ENCODE measurements at places on chromosomes 6 and 20.

GRCh38 chr6:23890543-23891227 is 235.3 kb upstream of the NRSN1 start:
- DNase-seq = no peak

DNA sequence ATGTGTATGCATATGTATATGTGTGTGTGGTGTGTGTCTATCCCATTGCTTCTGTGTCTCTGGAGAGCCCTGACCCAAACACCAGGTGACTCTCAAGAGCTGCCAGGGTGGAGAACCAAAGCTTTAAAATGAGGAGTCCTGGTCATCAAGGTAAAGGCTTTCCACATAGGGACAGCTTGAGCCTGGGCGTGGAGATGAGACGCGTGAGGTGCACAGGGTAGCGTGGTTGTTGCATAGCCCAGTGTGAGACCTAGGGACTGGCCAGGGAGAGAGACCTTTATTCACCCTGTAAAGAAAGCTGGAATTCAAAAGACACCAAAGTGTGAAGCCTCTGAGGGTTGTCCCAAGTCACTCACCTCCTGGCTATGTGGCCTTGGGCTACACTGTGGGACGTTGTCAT is 149.1 kb downstream of the SYCP2 start:
- no peak for DNase-seq

DNA sequence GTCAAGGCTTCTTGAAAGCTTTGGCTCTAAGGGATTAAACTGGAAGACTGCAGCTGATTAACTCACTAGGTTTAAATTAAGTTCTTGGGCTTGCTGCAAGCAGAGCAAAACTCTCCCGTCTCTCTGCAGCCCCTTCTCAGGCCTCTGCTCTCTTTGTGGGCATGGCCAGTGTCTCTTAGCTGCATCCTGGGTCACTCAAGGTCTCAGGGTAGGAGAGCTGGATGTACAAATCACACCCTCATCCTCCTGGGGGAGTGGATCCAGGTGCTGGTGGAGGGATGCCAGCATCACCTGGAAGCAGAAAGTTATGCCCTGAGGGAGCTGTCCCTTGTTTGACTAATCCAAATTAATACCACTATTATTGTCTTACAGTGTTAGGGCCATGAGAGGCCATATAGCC is 35.8 kb downstream of the GCM1 start:
- no peak for DNase-seq

- DNase-seq = peak; percentile 59
Measured at GRCh38 chr6:108559884-108560462, 744 bp upstream of the FOXO3 start.

DNA sequence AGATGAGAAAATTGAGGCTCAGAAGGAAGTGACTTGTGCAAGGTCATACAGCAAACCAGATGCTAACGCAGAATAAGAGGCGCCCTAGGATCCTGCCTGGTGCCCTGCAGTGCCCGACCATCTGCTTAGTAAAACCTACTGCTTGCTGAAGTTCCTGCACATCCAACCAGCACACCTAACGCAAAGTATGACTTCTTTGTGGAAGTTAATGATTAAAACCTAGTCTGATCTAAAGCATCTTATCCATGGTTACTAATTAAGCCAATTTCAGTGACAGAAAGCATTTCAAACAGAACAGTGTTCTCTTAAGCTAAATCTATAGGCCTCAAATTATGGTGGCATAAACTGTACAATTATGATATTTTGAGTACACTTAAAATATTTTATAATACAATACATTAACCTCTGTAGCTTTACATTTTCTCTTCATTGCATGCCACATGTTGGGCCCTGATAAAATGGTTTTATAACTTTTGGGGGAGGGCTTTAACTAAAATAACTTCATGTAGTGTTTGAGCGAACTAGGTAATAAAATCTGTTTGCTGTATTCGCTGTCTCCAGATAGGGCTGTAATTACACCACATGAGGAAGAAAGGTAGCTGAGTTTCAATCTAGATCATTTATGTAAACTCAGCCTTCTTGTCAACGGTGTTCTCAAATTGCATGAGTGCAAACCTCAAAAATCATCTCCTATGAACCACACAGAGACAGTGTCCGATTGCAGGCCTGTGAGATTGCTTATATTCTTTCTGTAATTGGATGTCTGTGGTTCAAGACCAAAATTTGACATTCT is 37.5 kb upstream of the BEND3 start:
- DNase-seq = no peak

GRCh38 chr20:44641325-44641724 is 10.2 kb downstream of the ADA start:
- no peak for DNase-seq

DNA sequence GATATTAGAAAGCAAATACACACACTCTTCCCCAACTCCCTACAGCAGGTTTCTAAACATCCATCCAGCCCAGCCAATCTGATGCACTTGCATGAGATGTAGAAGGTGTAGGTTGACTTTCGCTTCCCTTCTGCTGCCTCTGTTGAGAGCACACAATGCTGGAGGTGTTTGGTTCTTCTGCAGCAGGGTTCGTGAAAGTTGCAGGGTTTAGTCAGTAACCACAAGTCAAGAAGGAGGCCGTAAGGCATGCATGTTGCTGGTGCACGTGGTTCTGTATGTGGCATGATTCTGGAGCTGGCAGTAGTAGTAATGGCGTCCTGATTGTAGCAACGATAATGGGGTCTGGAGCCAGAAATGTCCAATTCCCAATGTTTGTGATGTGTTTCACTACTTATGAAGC is 53.0 kb downstream of the DEK start:
- no peak for DNase-seq

GRCh38 chr6:126773112-126773805 is 345.2 kb upstream of the RSPO3 start:
- no peak for DNase-seq

GRCh38 chr6:163679012-163679660 is 264.6 kb downstream of the QKI start:
- DNase-seq = no peak

- no peak for DNase-seq
Measured at GRCh38 chr6:159852877-159853276, 37.9 kb upstream of the MAS1 start.

GRCh38 chr6:78810146-78810545 is 57.2 kb upstream of the IRAK1BP1 start:
- DNase-seq = peak; percentile 20

DNA sequence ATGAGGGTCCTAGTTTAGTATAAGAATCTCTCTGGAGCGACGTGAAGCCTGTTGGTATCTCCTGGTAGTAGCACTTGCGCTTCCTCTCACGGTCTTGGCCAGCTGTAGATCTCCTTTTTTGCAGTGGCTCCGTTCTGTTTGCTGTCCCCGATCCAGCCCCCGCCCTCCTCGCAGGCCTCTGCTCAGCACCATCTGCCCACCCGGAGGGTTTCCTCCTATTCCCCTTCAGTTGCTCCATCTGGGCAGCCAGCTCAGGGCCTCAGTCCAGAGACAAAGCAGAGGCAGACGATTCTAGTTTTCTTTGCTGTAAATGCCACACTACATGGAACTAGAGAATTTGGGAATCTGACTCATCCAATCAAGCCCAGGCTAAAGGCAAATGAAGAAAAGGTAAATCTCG is 126.6 kb downstream of the TIAM2 start:
- peak; percentile 25 for DNase-seq

DNA sequence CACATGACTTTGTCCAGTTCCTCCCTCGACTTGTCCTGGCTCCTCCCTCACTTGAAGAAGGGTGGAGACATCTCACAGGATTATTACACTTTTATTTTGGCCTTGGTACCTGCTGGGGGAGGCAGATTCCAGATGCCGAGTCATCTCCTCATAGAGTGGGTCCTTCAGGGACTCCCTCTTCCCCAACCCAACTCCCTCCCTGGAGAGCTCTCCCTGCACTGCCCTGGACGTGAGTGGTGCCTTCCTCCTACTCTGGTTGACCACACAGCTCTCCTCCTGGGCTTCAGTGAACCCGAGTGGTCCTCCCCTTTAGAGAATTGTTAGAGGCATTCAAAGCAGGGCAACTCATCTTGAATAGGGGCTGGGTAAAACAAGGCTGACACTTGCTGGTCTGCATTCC is 40.9 kb upstream of the MC3R start:
- DNase-seq = no peak

- DNase-seq = no peak
Measured at GRCh38 chr6:71496018-71496721, 207.6 kb downstream of the OGFRL1 start.

DNA sequence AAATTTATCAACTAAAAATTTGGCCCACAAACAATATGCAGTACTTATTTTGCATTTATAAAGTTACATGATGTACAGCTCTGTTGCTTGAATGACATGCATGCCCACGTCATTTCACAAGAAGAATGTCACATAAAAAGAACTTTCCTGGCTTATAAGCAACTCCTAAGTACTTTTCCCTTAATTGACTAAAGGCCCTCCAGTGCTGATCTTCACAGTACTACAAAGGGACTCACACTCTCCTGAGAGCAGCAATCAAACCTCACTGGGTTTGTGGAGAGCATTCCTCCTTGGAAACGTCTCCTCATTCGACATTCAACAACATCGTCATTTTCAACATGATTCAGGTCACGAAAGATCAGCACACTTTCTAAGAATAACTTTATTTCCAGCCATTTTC is 111.1 kb downstream of the IPCEF1 start:
- no peak for DNase-seq
